ENCODE measurements at places on chromosomes 16 and 17.

GRCh38 chr17:65742403-65743307, 181.2 kb upstream of the AXIN2 start:
- DNase-seq, result peak; percentile 92

GRCh38 chr17:45316434-45317110, at the start of gene MAP3K14:
Gene MAP3K14 (minus strand): TSS chr17:45317020. CDS start chr17:45290745, 26,275 bp downstream.
- DNase-seq, result peak; percentile 78

DNA sequence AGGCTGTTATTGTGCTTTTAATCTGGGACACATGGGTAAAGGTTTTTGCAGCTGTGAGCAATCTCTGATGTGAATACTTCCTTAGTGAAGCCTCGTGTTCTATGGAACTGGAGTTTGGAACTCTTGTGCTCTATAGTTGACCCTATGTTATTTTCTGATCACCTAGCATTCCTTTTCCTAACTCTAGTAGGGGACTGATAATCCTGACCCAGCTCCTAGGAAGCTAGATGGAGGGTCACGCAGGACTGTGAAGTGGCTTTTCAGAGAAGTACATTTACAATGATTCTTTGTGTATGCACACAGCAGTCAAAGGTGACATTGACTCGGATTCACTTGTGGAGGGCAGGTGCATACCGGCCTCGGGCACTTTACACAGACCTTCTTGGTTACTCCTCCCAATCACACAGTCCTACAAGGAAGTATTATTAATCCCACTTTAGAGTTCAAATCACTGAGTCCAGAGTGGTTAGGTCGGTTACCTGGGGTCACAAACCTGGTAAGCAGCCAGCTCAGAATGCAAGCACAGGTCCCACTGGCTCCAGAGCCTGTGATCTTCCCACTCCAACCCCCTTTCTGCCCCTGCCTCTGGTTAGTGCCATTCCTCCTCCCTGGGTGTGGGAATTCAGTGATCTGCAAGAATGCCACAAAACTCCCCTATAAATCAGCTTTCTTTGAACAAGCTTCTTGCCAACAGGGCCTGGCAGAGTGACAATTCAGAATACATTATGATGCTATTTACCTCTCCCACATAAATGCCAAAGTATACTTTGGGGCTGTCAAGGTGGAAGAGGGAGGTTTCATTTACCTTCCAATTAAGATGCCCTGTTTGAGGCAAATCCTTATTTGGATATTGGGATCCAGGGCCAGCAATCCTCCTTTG, 7.1 kb downstream of the CHD9NB start:
- DNase-seq, result no peak

DNA sequence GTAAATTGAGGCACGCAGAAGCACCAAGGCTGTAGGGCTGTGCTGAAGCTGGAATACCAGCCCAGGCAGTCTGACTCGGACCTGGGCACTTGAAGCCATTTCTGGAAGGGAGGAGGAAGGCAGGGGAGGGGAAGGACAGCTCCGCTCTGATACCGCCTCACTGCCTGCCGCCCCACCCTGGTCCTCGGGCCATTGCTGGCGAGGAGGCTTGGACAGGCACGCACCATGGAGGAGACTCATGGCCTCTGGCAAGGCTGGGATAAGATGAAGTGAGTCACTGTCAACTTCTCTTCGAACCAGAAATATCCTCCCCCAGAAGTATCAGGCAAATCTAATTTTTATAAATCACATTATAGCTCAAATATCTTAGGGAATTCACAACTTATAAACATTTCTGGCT, 81.3 kb downstream of the SDK2 start:
- DNase-seq, result no peak

DNA sequence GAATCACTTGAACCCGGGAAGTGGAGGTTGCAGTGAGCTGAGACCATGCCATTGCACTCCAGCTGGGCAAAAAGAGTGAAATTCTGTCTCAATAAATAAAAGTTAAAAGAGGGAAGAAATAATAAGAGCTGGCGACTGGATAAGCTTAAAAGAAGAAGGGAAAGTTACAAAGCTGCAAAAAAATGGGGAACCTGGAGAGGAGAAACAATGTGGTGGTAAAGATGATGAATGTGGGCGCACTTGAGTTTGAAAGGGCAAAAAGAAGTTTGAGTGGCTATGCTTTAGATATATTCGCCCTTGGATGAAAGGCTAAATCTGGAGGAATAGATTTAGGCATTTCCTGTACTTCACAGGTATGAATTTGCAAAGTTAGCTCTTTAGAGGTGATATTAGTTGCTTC, 53.0 kb upstream of the YPEL2 start:
- no peak for DNase-seq

DNA sequence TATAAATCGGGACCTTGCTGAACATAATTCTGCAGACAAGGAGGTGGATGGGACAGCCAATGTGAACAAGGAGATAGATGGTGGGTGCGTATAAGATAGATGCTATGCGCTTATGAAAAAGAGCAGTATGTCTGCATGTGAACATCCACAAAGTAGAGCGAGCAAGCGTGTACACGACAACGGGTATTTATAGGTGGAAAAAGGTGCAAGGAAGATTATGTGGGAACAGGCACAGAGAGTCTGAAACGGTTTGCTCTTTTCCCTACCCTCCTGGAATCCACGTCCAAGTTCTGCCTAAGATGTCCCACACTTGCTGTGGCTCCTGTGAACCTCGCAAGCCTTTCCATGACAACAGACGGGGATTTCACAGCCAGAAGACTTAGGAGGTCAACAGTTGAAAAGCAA, 43.0 kb downstream of the SNX11 start:
- DNase-seq, result no peak

GRCh38 chr17:83077411-83077810, 2.0 kb upstream of the METRNL start:
- DNase-seq, result no peak

- peak; percentile 7 for DNase-seq
Observed at GRCh38 chr16:12569061-12569460, 234.6 kb downstream of the CPPED1 start.

GRCh38 chr17:82802075-82802780, 37.6 kb downstream of the ZNF750 start:
- DNase-seq, result no peak

- DNase-seq, result no peak
Observed at GRCh38 chr16:54510685-54511221, 224.2 kb upstream of the IRX3 start.

DNA sequence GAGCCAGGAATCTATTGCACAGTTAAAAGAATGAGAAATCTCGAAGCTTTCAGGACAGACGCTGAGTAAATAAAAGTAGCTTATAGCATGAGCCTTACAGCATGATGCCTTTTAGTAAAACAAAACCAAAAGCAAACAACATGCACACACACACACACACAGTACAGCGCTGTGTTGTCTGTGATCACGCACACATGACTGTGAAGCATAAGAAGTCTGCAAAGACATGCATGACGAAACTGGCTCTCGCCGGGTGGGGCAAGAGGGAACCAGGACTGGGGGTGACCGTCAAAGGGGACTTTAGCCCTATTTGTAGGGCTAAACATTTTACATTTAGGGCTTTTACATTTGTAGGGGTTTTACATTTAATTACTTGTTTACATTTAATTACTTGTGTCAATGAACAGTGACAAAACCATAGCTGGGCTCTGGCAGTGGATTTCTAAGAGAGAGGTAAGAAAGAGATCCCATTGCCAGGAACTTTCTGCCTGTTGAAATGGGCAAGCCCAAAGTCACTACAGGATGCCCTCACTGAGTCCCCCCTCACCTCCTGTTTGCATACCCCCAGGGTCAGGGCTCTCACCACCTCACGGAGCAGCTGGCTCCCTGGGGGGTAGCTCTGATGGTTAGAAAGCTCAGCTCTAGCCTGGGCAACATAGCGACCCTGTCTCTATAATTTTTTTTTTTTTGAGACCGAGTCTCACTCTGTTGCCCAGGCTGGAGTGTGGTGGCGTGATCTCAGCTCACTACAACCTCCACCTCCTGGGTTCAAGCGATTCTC, 2.0 kb upstream of the TNFRSF13B start:
- no peak for DNase-seq

DNA sequence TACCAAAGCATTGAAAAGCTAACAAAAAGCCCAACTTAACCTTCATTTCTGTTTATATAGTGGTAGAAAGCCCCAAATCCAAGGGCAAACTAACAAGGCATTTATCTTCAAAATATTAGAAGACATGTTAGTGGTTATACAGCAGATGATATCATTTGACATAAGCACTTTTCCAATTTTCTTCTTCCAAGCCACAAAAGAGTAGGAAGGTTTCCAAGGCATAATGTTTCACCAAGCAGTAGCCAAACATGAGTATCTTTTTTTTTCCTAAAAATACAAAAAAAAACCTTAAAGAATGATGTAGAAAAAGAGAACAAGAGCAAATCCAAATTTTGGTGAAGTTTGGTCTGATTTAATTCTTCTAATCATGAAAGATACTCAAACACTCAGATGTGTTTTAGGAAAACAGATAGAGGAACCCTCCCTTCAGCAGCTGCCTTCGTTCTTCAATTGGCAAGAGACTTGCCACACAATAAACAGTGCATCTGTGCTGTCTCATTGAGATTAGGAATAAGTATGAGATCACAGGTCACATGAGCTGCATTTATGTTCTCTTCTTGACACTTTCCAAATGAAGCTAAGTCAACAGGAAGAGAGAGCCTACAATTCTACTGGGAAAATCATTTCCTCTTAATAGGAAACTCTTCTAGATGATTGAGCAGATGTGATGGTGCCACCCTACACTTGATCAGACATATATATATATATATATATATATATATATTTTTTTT, 106.7 kb downstream of the TTC19 start:
- peak; percentile 55 for DNase-seq

DNA sequence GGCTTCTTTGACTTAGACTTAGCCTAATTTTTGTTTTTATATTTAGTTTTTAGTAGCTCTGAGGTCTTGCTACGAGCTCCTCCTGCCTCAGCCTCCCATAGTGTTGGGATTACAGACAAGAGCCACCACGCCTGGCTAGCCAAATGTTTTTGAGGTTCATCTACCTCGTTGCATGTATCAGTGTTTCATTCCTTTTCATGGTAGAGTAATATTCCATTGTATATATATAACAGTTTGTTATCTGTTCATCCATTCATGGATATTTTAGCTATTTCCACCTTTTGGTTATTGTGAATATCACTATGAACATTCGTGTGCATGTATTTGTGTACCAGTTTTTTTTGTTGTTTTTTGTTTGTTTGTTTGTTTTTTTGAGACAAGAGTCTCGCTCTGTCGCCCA, 12.2 kb downstream of the NOL11 start:
- DNase-seq, result no peak

GRCh38 chr17:45394913-45395568, 37.6 kb downstream of the ARHGAP27 start:
- DNase-seq, result peak; percentile 79

Measured in AG10803 (cell line).